Globus pallidus (tissue), 1 donor: ENCODE measurements at places on chromosomes 7 and 10.

DNA sequence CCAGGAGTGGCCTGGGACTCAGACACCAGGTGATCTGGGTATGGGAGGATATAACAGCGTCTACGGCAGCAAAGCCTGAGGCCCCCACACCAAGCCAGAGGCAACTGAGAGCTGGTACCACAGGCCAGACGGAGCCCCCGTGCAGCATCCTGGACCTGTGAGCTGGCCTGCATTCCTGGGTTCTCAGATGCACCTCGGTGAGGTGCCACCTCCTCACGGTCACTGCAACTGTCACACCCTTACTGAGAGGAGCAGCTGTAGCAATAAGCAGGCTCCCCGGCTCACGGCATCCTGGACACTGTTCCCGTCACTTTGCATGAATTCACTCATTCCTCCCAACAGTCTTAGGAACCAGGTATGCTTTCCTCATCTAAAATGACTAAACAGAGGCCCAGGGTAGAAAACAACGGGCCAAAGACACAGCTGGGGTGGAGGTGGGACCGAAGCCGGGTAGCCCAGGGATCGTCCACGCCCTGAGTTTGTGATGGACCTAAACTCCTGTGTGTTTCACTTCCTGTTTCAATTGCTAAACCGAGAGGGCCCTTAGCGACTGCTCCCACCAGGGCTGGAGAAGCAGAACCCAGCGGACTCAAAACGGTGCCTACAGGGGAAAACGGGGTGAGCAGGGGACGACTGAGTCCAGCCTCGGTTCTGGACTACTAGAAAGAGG is 98.7 kb downstream of the CTBP2 start:
- no peak for DNase-seq

DNA sequence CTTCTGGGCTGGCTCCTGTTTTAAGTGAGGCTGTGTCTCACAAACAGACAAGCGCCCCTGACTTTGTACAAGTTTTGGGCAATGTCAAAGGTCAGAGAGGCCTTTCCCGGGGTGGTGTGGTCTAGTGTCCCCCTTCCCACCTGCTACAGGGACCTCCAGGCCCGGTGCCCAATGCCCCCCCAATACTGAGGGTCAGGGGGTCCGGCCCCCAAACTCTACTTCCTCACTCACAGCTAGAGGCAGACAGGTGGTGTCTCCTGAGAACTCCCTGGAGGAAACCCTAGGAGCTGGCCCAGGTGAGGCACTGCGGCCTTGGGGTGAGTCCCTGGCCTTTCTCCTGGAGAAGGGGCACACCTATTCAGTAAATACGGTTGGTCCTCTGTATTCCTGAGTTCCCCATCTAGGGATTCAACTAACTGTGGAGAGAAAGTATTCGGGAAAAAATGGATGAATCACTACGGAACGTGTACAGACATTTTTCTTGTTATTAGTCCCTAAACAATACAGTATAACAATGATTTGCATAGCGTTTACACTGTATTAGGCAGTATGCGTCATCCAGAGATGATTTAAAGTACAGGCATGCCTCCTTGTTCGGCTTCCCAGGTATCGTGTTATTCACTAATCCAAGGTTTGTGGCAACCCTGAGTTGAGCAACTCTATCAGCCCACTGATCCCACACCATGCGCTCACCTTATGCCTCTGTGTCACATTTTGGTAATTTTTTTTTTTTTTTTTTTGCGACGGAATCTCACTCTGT is 308.1 kb downstream of the WDR37 start:
- no peak for DNase-seq

- no peak for DNase-seq
These were observed 156.5 kb upstream of the GHITM start for GRCh38 chr10:83982812-83983211.

DNA sequence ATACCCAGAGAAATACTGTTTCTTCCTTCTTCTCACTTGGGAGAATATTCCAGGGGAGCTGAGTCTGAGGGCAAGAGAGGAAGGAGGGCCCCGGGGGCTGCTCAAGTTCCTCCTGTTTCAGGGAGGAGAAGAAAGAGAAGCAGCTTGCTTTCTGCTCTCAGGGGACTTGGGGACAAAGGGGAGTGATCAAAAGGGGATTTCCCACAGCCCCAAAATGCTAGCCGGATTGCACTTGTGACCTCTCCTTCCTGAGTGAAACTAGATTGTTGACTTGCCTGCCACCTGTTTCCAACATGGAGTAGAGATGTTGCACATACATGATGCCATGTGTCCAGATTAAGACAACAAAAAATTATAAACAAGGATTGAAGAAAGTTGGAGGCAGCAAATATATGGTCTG is 28.7 kb upstream of the PDCD4 start:
- DNase-seq: peak; percentile 38

DNA sequence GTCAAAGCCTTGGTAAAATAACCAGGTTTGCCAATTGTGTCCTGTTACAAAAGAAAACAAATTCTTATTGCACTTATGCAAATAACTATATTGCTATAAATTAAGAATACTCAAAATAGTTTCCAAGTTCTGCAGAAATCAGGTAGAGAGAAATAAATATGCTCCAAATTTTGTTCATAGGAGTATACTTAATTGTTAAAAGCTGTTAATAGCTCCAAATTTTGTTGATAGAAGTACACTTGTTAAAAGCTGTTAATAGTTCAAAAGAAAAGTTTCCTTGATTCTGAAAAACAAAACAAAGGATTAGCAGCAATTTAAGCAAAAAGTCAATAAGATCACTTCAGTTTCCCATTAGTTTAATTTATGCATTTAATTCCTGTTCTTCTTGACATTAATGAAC is 46.4 kb upstream of the ZNF138 start:
- no peak for DNase-seq

DNA sequence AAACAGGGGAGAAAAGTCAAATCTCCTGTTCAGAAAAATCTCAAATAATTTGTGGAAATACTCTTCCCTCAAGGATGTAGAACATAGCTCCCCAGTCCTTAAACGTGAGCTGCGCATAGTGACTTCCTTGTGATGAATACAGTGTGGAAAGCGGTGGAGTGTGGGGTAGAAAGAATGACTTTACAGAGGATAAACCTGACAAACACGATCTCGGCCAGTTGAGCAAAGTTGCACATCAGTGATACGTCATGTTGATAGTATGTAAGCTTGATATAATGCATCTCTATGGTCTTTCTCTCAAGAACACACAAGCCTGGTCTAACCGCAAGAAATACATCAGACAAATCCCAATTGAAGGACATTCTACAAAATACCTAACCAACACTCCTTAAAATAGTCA is 32.0 kb upstream of the ZCCHC24 start:
- no peak for DNase-seq

- DNase-seq: no peak
These were observed 102.3 kb downstream of the EPC1 start for GRCh38 chr10:32244421-32245207.

GRCh38 chr10:86992929-86993328 is 24.6 kb downstream of the ADIRF start:
- DNase-seq: no peak

- no peak for DNase-seq
These were observed 58.1 kb downstream of the MINPP1 start for GRCh38 chr10:87562750-87563149.

- DNase-seq: no peak
These were observed 56.8 kb upstream of the CD36 start for GRCh38 chr7:80581486-80582260.

DNA sequence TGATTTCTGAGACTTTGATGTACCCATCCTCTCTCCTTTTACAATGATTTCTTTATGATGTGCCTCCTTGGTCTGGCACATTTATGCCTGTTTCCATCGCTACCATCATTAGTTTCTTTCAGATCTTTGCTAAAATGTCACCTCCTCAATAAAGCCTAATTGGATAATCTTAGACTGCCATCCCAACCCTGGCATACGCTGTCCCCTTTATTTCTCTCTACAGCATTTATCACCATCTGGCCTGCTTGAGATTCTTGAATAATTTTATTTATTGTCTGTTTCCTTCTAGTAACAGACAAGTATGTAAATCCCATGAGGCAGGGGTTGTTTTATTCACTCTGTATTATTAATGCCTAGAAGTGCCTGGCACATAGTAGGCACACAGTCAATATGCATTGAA is 6.7 kb upstream of the DNTT start:
- no peak for DNase-seq

GRCh38 chr7:127047521-127047920 is 205.2 kb downstream of the GRM8 start:
- no peak for DNase-seq

GRCh38 chr7:67870396-67870795 is 873.8 kb downstream of the TYW1 start:
- no peak for DNase-seq

GRCh38 chr7:5661942-5662341 is 119.5 kb downstream of the RNF216 start:
- DNase-seq: peak; percentile 89

DNA sequence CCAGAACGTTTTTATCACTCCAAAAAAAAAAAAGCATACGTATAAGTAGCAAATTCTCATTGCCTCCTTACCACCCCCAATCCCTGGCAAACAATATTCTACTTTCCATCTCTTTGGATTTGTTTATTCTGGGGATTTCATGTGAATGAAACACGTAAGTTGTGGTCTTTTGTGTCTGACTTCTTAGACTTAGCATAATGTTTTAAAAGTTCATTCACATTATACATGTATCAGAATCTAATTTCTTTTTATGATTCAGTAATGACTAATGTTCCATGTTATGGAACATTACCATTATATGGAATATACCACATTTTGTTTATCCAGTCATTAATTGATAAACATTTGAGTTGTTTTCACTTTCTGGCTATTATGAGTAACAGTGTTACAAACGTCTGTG is 12.5 kb upstream of the KLHL7 start:
- DNase-seq: no peak

GRCh38 chr10:70970830-70971229 is 82.5 kb upstream of the PCBD1 start:
- DNase-seq: no peak

DNA sequence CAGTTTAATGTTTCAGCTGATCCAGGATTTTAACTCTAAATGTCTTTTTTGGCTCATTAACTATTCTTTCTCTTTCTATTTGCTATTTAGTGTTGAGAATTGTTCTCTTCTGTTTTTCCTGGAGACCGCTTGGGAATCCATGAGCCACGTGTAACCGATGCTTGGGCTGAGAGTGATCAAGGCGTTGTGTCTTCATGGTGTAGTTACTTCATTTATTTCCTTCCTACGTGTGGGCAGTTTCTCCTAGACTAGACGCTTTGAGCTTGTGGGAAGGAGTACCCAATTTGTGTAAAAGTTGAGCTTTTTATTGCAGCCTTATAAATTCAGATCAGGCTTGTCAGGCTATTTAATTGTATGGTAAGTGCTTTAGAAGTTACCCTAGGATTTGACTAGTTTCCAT is 2.9 kb downstream of the EIF3B start:
- no peak for DNase-seq

- DNase-seq: no peak
These were observed 230.9 kb downstream of the AGMO start for GRCh38 chr7:15330943-15331342.

DNA sequence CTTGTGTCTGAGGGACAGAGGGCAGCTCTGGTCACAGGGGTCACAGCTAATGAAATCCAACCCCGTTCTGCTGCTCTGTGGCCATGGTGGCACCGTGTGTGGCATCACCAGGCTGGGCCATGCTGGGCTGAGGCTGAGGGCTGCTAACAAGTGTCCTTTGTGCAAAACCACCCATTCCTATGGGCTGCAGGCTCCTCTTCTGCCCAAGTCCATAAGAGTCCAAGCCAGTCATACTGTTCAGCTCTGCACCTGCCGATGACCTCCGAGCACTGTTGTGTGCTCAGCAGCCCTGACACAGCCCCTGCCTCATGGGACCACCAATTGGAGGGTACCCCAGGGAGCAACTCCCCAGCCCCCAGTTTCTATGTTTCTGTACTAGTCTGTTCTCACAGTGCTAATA is 133.1 kb downstream of the WDR11 start:
- DNase-seq: no peak

DNA sequence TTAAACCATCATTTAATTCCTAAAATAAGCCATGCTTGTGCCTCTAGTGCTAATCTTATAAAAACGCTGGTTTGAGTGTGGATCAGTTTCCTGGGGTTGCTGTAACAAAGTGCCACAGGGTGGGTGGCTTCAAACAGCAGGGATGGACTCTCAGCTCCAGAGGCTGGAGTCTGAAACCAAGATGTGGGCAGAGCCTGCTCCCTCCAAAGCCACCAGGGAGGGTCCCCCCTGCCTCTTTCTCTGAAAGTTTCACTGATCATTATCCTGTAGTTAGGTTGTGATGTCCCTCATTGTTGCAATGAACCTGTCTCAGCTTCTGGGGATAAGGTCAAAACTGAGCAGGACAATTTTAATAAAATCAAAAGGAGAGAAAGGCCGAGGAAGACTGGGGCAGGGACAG is 251.9 kb upstream of the TCERG1L start:
- DNase-seq: no peak

DNA sequence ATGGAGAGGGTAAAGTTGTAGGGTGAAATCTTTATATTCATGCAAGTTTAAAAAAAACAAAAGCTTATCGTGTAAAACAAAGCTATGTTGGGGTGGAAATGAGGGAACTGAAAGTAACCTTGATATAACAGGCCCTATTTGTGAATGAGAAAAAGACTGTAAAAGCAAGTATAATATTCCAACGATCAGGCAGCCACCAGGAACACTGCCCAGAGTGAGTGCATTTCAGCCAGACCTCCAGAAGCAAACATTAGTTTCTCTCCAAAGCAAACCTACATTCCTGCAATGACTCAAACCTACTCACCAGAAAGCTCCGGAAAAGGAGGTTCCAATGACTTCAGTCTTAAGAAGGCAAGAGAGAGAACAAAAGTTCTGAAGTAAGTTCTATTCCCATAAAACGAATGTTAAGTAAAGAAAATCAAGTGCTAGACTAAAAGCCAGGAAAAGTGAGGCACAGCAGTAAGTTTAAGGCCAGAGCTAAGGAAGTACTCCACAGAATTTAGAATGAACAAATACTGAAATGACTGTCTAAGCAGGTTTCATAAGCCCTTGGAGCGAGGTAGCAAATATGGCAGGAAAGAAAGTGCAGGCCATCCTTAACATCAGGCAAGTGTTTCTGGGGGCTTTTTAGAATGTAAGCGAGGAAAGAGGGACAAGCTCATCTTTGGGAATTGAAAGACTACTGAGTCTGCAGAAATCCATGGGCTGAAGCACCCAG is 493.1 kb downstream of the XPNPEP1 start:
- no peak for DNase-seq
